ENCODE measurements at places on chromosomes 3 and 15.

DNA sequence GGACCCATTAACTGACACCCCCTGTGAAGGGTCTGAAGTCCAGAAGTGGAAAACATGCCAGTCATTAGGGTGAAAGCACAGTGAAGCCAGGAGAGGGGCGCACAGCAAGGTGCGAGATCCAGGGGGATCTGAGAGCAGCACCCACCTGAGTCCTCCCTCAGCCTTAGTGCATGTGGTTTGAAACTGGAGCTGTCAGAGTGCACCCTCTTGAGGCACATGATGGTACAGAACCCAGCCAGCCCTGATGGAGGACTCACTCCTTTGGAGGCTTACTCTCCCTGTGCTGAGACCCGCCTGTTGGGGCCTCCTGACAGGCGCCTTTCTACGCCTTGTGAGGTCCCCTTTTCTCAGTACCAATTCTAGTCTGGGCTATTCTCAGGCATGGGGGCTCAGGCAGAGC is 77.8 kb downstream of the IL20RB start:
- no peak for DNase-seq

DNA sequence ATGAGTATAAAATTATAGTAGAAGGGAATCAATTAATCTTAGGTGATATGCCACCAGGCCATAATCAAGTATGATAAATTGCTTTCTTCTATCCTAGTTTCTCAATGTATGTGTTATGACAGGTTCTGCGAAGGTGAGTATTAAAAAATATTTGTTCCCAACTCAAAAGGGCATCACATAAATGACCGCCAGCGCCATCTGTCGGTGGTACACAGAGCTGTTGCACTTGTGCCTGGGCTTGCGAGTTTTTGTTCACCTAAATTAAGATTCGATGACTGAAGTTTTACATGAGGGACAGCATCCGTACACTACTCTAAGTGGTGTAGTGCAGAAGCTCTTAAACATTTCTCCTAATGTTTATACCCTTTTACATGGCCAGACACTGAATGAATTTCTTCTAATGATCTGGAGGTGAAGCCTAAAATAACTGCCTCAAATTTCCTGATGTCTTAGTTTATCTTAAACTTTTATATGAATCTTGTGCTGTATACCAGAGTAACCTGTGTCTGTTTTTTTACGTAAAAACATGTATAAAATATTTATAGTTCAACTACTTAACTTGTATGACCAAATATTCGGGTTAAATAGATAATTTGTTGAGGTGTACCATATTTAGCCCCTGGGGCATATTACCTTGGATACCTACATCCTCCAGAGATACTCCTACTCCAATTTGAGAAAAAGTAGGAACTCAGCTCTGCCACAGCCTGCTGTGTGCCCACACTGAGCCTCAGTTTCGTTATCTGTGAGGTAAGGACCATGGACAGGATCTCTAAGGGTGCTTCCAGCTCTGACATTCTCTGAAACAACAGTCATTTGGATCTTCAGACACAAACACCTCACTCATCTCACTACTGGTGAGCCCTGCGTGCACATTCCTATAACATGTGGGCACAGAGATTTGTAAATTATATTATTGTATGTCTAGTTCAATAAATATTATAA is 365.6 kb downstream of the MAGI1 start:
- no peak for DNase-seq

DNA sequence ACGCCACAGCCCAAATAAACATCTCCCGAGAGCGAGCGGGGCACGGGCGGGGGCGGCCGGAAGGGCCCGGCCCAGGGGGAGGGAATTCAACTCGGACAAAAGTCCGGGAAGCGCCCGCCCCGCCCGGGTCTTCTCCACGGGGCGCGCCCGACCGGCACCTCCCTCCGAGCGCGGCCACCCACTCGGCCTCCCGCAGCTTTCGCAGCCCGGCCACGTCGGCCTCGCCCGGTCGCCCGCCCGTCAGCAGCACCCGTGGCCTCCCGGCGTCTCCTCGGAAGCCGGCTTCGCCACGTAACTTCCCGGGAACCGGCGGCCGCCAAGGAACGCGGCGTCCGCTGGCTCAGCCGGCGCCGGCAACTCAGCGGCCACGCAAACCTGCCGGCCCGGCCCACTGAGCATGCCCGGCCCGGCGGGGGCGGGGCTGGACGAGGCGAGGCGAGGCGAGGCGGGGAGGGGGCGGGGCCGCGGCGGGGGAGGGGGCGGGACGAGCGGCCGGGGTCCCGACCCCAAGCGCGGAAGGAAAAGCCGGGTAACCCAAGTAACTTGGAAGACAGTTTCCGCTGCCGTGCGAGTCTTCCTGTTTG is at the start of gene TJP1:
TSS of gene TJP1 (minus strand) at position 369 of the 584 bp plus-strand sequence. CDS start 440 bp downstream, outside the sequence.
- no peak for DNase-seq

DNA sequence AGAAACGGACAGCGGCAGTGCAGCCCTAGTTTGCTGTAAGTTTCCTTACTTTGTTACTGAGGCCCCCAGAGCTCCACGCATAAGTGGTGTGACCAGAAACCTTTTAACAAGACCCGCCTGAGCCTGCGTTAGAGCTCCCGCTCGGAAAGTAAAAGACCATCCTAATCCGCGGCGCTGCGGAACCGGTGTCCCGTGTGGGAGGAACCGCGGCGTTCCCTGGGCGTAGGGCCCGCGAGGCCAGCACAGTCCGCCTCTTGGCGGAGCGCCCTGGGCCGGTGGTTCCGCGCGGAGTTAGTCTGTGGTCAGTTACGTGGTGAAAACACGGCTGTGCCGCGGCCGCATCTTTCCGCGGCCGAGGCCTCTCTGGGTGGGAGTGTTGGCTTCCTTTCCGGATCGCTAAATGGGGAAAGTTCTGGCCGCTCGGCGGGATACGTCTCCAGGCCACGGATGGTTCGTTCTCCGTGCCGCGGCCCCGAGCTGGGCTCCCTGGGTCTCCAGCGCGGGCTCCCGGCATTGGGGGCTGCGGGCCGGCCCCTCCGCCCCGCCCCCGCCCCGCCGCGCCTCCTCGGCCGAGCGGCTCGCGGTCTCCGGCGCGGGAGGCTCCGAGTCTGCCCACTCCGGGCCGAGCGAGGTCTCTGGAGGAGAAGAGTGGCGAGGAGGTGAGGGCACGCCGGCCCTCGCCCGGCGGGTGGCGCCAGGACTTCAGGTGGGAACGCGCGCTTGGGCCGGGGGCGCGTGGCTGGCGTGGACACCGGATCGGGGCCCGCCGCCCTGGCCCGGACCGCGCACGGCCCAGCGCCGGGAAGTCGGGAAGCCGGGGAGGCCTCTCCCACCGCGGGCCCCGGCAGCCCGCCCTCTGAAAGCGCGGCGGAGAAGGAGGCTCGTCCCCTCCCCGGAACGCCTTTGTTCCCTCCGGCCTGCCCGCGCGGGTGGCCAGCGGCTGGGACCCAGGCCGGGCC is 754 bp downstream of the B3GNT5 start:
- DNase-seq, result no peak

- DNase-seq, result no peak
These were observed 275.4 kb downstream of the NEK10 start for GRCh38 chr3:27093771-27094170.

DNA sequence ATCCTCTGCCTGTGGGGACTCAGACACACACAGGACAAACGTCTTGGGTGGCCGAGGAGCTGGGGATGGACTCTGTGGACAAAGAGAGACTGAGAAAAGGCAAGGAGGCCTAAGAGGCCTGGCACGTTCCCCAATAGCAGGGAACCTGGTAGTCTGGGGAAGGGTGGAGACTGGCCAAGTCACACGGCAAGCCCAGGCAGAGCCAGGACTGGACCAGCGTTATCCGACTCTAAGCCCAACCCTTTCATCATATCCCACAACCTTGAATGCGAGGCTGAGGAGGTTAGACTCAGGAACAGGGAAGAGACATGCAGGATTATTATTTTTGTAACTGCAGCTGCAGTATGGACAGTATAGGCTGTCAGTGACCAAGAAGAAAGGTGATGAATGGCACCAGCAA is 53.4 kb downstream of the SLC6A11 start:
- no peak for DNase-seq

GRCh38 chr3:93936549-93936948 is 37.1 kb downstream of the PROS1 start:
- no peak for DNase-seq

DNA sequence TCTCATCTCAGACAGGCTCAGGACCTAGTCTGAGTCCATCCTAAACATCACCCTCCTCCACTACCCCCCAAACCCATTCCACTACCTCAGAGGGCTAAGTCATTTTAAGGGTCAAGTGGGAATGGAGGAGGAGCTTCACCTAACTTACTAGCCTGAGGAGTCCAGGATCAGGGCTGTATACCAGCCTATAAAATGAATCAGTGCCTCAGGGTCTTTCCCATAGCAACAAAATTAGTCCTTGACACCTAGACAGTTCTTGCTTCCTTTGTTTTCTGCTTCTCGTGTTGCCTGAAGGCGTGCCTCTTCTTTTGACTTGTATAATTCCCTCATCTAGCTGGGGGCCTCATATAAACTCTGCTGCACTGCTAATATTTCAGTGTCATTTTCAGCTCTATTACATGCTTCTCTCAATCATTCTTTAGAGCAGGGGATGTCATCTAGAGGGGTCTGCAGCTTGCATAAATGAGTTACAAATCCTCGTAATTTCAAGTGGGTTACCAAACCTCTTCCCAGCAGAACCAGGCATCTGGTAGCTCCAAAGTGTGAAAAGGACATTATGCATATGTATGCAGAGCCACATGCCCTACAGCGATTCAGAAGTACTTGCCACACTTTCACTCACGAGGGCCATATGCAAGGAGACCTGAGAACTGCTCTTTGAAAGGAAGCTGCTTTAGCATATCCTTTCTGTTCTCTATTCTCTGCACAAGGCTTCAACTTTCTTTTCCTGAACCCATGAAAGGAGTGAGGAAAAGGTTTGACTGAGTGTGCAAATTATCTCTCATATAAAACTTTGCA is 311.7 kb upstream of the SEMA6D start:
- DNase-seq, result no peak

GRCh38 chr3:128579927-128580326 is 70.7 kb downstream of the RPN1 start:
- no peak for DNase-seq

- no peak for DNase-seq
These were observed 431.2 kb downstream of the LPP start for GRCh38 chr3:188584958-188585689.

- no peak for DNase-seq
These were observed 23.0 kb upstream of the ARPP21 start for GRCh38 chr3:35616346-35616745.

GRCh38 chr3:113211330-113212149 is at the start of gene BOC:
Gene BOC, plus strand, starts transcription at chr3:113211557. Its CDS starts 38,246 bp downstream, at chr3:113249803.
- no peak for DNase-seq

- no peak for DNase-seq
These were observed 811.0 kb downstream of the TUSC7 start for GRCh38 chr3:117520582-117520981.

DNA sequence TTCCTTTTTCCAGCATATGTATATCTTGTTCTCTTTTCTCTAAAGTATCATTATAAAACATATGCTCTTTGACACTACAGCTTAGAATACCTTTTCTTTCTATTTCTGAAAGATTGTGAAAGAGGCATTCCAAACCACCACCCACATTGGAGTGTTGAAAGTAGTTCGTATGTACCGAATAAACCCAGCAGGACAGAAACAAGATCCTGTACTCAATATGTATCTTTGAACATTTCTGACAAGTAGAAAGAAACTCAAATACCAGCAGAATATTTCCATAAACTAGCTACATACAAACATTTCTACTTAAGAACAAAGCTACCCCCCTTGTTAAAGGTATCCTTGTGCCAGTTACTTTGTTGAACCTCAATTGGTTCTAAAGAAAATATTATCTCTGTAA is 415.3 kb upstream of the ALCAM start:
- DNase-seq, result no peak

DNA sequence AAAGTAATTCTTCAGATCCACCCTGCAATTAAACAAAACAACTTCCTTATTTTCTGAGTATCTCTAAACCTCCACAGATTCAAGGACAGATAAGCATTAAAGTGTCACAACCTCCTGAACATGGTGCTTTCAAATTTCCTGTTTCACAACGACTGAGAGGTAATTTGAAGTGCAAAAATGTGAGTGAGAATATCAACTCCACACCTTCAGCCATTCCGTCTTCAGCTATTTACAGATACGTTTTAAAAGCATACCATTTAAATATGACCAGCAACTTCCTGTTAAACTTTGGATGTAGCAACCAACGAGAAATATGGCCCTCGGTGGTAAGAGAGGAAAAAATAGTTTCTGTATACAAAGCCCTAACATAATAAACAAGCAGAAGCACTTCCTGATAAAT is 32.1 kb upstream of the PCSK6 start:
- DNase-seq, result no peak

GRCh38 chr15:32152574-32152973 is 122.3 kb downstream of the CHRNA7 start:
- no peak for DNase-seq

GRCh38 chr3:101828691-101829436 is 20.4 kb upstream of the NFKBIZ start:
- DNase-seq, result no peak

GRCh38 chr15:100786901-100787566 is 92.6 kb upstream of the ALDH1A3 start:
- no peak for DNase-seq

DNA sequence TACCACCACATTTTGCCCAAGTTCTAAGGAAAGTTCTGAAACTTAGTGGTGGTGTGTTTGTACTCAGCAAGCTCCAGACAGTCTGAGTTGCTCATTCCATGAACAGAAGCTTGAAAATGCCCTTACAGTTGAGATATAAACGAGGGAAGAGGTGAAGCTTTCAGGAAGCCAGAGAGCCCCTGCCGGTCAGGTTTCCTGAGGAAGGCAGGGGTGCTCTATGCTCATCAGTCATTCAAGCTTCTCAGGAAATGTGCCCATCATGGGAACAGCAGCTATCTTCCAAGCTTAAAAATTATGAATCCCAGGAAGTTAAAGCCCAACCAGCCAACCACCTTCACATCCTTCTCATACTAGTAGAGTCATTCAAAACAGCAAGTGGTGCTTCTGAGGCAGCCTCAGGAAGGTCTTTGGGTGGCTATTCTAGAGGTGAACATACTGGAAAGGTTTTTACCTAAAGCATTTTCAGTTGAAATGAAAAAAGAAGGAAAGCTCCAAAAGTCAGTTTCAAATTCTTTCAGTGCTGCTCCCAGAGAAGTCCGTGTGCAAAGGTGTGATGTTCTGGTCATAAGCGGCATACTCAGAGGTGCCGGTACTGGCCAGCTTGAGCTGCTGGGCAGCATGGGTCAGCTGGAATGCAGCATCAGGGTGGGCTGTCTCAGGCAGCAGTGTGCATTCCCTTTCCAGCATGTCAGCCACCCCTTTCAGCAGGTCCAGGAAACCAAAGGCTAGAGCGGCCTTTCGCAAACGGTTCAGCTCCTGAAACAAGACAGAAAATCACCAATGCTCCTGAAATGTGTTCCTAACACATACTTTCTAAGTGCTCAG is 31.8 kb downstream of the INTS14 start:
- no peak for DNase-seq

DNA sequence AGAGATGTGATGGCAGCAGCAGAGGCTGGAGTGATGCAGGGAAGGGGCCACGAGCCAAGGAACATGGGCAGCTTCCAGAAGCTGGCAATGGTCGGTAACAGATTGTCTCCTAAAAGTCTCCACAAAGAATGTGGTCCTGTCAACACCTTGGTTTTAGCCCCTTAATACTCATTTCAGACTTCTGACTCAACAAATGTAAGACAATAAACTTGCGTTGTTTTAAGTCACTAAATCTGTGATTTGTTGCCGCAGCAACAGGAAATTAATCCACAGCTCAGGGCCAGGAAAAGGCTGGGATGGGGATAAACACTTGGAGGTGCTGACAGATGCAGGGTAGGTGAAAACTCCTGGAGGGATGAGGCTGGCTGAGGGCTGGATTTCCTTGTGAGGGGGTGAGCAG is 69.9 kb downstream of the OXNAD1 start:
- no peak for DNase-seq
